ENCODE measurements at places on chromosomes 5 and 9.

DNA sequence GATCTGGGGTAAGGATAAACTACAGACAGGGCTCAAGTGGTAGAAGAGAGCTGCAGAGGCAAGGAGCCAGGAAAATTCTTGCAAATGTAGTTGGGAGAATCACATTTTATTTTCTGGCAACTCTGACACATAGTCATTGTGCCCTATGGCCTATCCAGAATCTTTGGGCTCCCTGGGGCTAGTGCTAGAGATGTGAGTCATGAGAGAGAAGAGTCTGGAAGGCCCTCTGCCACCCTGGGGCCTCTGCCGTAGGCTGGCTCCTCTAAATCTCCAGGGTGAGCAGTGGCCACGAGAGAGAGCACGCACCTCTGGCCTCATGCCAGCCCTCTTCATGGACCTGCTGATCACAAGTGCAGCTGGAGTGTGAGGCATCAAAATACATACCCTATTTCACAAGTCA is 74.3 kb upstream of the SSBP2 start:
- no peaks in the 10 kb centered on the region for H3K36me3 ChIP-seq
- no peak overlapping the region for H3K4me3 ChIP-seq
- peak; percentile 70 for DNase-seq

DNA sequence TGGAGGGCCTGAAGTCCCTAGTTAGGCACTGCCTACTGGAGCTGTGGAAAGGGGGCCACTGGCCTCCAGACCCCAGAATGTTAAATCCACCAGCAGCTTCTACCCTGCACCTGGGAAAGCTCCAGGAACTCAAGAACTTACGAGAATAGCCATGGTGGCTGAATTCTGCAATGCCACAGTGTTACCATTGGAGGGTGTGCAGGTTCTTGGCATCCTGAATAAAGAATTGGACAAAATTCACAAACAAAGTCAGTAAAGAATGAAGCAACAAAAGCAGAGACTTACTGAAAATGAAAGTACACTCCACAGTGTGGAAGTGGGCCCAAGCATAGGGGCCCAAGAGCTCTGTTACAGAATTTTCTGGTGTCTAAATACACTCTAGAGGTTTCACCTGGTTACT is 107.0 kb downstream of the PRDM9 start:
- H3K4me1 ChIP-seq = no peaks in the 10 kb centered on the region
- no peaks in the 10 kb centered on the region for H3K36me3 ChIP-seq
- H3K4me3 ChIP-seq = no peak overlapping the region
- H3K27me3 ChIP-seq = no peaks in the 10 kb centered on the region
- H3K27ac ChIP-seq = no peak overlapping the region

DNA sequence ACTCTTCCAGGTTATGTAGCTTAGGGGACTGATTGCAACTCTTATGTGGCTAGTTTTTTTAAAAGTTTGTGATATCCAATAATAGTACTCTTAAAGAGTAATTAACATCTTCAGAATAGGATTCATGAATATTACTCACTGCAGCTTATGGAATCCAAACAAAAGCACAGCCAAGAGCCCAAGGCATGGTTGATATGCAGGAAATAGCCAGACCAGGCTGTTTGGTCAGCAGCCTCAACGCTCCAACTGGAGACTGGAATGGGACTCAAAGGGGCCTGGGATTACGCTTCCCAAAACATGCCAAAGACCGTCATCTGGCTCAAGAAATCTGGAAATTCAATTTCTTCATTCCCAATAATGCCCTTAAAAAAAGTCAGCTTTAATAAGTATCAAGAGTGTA is 268.6 kb downstream of the SEC61B start:
- H3K27ac ChIP-seq = no peak overlapping the region
- no peaks in the 10 kb centered on the region for H3K4me1 ChIP-seq
- H3K36me3 ChIP-seq = no peaks in the 10 kb centered on the region

DNA sequence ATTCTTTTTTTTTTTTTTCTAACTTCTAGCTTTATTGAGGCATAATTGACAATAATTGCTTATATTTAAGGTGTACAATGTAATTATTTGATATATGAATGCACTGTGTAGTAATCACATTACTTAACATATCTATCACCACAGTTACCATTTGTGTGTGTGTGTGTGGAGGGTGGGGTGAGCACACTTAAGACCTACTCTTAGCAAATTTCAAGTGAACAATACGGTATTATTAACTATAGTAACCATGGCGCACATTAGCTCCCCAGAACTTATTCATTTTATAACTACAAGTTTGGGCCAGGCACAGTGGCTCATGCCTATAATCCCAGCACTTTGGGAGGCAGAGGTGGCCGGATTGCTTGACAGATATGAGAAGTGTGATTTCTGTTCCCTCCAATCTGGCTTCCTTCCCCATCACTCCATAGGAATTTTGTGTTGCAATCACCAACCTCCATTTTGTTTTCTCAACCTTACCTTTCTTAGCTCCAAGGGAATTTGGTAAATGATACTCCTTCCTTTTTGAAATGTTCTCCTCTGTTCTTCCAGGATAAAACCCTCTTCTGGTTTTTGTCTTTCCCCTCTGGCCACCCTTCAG is 14.9 kb downstream of the TXN start:
- no peak overlapping the region for H3K27ac ChIP-seq
- DNase-seq = peak; percentile 25
- H3K36me3 ChIP-seq = peaks cover 5% of the 10 kb centered on the region

GRCh38 chr5:104431002-104431620 is 868.5 kb upstream of the NUDT12 start:
- no peak for DNase-seq
- no peaks in the 10 kb centered on the region for H3K4me1 ChIP-seq
- no peak overlapping the region for H3K27ac ChIP-seq
- H3K4me3 ChIP-seq = no peak overlapping the region
- no peaks in the 10 kb centered on the region for H3K36me3 ChIP-seq
- H3K27me3 ChIP-seq = no peaks in the 10 kb centered on the region

GRCh38 chr5:98940581-98940980 is 11.8 kb upstream of the CHD1 start:
- H3K27me3 ChIP-seq = no peaks in the 10 kb centered on the region
- peak; percentile 26 for DNase-seq
- H3K4me3 ChIP-seq = no peak overlapping the region
- H3K4me1 ChIP-seq = no peaks in the 10 kb centered on the region
- no peak overlapping the region for H3K27ac ChIP-seq

GRCh38 chr5:138874771-138875551 is at the start of gene LRRTM2:
TSS of gene LRRTM2 (minus strand) at chr5:138875335. CDS start at chr5:138874911, 424 bp downstream.
- peaks cover 11% of the 10 kb centered on the region for H3K4me1 ChIP-seq
- DNase-seq = peak; percentile 92
- H3K36me3 ChIP-seq = peaks cover 9% of the 10 kb centered on the region
- H3K4me3 ChIP-seq = peak within 1 kb of the TSS; percentile 57
- H3K27me3 ChIP-seq = no peaks in the 10 kb centered on the region

- no peak for DNase-seq
- H3K36me3 ChIP-seq = no peaks in the 10 kb centered on the region
- no peaks in the 10 kb centered on the region for H3K4me1 ChIP-seq
- no peak overlapping the region for H3K4me3 ChIP-seq
- H3K27ac ChIP-seq = no peak overlapping the region
These were observed 413.5 kb upstream of the SMC2 start for GRCh38 chr9:103680581-103680980.

- no peak overlapping the region for H3K4me3 ChIP-seq
- H3K27me3 ChIP-seq = peaks cover 17% of the 10 kb centered on the region
- H3K36me3 ChIP-seq = no peaks in the 10 kb centered on the region
- H3K4me1 ChIP-seq = no peaks in the 10 kb centered on the region
- no peak overlapping the region for H3K27ac ChIP-seq
- no peak for DNase-seq
These were observed 67.0 kb downstream of the NDFIP1 start for GRCh38 chr5:142175461-142176142.

- peak overlapping the region; percentile 20 for H3K27ac ChIP-seq
- H3K4me1 ChIP-seq = no peaks in the 10 kb centered on the region
- H3K27me3 ChIP-seq = no peaks in the 10 kb centered on the region
- DNase-seq = no peak
- no peaks in the 10 kb centered on the region for H3K36me3 ChIP-seq
These were observed 829.6 kb downstream of the TLR4 start for GRCh38 chr9:118533850-118534249.

DNA sequence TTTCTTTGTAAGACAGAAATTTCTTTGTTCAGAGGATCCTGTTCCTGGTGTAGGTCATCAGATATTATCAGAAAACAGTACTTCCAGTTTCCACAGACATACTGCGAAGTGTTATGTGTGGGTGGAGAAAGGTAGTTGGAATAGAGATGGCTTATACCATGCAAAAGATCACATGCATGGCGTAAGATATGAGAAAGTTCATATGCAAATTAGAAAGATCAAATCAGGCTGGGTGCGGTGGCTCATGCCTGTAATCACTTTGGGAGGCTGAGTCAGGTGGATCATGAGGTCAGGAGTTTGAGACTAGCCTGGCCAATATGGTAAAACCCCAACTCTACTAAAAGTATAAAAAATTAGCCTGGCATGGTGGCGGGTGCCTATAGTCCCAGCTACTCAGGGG is 65.2 kb upstream of the GLIS3 start:
- no peak overlapping the region for H3K27ac ChIP-seq
- DNase-seq = no peak
- H3K4me1 ChIP-seq = no peaks in the 10 kb centered on the region
- H3K36me3 ChIP-seq = no peaks in the 10 kb centered on the region
- H3K27me3 ChIP-seq = no peaks in the 10 kb centered on the region

GRCh38 chr5:6419340-6419852 is 29.3 kb upstream of the UBE2QL1 start:
- no peak overlapping the region for H3K27ac ChIP-seq
- no peaks in the 10 kb centered on the region for H3K36me3 ChIP-seq
- peaks cover 11% of the 10 kb centered on the region for H3K27me3 ChIP-seq
- H3K4me3 ChIP-seq = no peak overlapping the region
- no peaks in the 10 kb centered on the region for H3K4me1 ChIP-seq

DNA sequence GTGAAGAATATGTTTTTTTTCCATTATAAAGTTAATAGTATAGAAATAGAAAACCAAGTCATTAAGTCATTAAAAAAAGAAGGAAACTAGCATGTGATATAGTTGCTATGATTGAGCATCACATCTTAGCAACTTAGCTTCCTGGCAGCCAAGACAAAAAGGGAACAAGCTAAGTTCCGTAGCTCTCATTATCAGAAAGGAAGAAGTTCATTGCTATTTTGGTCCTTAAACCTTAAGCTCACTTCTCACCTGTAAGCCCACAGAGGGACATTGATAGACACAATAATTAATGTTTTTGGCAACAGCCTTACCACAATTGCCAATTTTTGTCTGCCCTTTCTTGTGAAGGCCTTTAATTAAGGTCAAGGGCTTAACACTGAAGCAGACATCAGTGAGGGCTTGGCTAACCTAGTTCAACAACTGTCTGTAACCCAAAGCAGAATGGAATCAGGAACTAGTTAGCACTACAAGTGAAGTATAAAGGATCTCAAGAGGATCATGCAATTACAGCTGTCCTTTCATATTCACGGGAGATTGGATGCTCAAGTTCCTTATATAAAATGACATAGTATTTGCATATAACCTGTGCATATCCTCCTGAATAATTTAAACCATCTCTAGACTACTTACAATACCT is 24.0 kb upstream of the KLF4 start:
- H3K36me3 ChIP-seq = no peaks in the 10 kb centered on the region
- no peak overlapping the region for H3K27ac ChIP-seq
- H3K27me3 ChIP-seq = no peaks in the 10 kb centered on the region

DNA sequence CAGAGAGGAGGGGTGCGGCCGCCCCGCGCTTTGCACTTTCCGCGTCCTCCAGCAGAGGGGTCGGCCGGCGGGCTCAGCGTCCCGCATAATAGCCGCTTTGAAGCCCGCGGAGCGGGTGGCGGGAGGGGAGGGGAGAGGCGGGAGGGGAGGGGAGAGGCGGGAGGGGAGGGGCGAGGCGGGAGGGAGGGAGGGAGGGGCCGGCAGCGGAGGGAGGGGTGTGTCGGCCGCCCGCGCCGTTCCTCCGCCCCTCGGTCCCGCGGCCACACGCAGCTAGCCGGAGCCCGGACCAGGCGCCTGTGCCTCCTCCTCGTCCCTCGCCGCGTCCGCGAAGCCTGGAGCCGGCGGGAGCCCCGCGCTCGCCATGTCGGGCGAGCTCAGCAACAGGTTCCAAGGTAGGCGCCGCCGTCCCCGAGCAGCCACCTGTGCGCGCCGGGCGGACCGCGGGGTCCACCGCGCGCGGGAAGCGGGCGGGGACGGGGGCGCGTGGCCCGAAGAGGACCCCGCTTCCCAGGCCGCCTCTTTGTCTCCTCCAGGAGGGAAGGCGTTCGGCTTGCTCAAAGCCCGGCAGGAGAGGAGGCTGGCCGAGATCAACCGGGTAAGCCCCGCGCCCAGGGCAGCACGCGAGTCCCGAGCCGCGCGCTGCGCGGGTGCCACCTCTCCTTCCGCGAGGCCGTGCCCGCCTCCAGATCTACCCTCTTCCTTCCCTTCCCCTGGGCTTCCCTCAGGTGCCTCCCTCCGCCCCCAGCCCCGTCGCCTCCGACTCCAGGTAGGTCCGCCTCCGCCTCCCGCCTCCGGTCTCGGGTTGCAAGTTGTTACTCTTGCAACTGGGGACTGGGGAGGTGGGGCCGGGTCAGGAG is at the start of gene AIF1L:
Gene AIF1L, plus strand, starts transcription at position 263 of the 857 bp plus-strand sequence. Its CDS starts 99 bp downstream, at position 362.
- H3K36me3 ChIP-seq = no peaks in the 10 kb centered on the region
- H3K4me1 ChIP-seq = peaks cover 53% of the 10 kb centered on the region
- no peak within 1 kb of the TSS for H3K27ac ChIP-seq
- H3K27me3 ChIP-seq = peaks cover 16% of the 10 kb centered on the region
- peak within 1 kb of the TSS; percentile 68 for H3K4me3 ChIP-seq

DNA sequence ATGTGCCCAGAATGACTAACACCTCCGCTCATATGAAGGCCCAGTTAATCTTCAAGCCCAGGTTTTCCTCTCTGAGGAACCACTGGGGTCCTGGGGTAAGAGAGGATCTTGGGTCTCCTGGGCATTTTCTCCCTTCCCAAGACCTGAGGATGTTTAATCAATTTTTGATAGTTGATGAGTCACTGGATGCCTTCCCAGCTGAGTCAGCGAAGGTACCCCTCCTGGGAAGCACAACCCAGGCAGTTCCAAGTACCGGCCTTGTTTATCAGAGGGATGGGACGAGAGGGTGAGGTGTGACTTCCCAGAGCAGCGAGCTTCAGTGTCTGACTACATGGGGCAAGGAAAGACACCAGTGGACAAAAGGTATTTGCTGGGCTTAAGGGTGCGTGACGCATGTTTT is 119.6 kb upstream of the IL12B start:
- peaks cover 12% of the 10 kb centered on the region for H3K4me1 ChIP-seq
- peak; percentile 21 for DNase-seq
- no peaks in the 10 kb centered on the region for H3K36me3 ChIP-seq
- no peak overlapping the region for H3K27ac ChIP-seq

DNA sequence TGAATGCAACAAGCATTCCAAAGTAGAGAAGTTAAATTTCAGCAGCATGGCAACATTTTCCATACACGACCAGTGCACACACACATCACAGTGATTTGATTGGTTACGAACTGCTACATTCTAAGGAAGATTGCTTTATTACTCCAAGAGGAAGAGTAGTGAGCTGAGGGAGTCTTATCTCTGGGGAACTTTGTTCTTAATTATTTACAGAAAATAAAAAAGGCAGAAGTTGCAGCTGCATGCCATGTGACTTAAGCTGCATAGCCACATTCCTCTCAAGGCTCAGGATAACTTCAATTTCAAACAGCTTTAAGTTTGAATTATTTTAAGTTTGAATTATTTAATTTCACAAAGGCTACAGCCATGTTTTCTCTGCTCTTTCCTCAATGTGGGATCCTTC is 71.6 kb upstream of the HSPB3 start:
- no peak overlapping the region for H3K4me3 ChIP-seq
- DNase-seq = no peak
- H3K27me3 ChIP-seq = peaks cover 13% of the 10 kb centered on the region
- H3K4me1 ChIP-seq = peaks cover 6% of the 10 kb centered on the region
- H3K27ac ChIP-seq = no peak overlapping the region

GRCh38 chr5:55982957-55983381 is 11.8 kb downstream of the IL6ST start:
- H3K27me3 ChIP-seq = no peaks in the 10 kb centered on the region
- H3K27ac ChIP-seq = no peak overlapping the region
- DNase-seq = no peak
- peaks cover 3% of the 10 kb centered on the region for H3K36me3 ChIP-seq
- peak overlapping the region; percentile 11 for H3K4me3 ChIP-seq

All from mesenchymal stem cell (in vitro differentiated cells and primary cell).